IPS DF 6.9 (cell line): ENCODE measurements at places on chromosomes 12 and 14.

DNA sequence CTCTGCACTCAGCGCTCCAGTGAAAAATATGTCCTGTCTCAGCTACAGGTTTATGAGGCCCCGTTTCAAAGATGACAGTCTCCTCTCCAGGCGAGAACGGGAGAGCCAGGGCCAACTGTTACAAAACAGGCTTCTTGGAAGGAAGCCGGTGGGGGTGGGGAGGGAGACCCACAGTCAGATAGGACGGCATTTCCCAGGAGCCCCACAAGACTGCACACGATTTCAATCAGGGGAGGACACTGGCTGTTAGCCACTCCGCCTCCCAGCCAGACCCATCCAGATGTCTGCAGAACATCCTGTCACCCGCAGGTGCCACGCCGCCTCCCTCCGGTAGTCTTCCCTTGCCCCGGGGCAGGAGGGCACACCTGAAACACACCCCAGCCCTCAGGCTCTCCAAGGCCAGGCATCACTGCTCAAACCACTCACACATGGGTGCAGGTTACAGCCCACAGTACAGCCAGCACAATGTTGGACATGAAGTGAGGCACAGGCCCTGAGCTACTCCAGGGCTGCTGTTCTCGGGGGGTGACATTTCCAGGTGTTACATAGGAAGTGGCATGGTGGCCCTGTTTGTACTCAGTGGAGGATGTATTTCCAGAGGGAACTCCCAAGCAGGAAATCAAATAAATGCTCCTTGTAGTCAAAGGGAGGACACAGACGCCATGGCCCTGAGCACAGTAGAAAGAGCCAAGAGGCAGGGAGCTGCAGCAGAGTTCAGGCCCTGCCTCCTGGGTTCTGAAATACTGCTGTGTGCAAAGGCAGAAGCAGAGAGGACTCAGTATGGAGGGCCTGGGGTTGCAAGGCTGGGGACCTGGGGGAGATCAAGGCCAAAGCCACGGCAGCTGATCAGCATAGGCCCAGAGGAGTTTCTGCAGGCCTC, 138.1 kb downstream of the BCL11B start:
- no peak for DNase-seq

DNA sequence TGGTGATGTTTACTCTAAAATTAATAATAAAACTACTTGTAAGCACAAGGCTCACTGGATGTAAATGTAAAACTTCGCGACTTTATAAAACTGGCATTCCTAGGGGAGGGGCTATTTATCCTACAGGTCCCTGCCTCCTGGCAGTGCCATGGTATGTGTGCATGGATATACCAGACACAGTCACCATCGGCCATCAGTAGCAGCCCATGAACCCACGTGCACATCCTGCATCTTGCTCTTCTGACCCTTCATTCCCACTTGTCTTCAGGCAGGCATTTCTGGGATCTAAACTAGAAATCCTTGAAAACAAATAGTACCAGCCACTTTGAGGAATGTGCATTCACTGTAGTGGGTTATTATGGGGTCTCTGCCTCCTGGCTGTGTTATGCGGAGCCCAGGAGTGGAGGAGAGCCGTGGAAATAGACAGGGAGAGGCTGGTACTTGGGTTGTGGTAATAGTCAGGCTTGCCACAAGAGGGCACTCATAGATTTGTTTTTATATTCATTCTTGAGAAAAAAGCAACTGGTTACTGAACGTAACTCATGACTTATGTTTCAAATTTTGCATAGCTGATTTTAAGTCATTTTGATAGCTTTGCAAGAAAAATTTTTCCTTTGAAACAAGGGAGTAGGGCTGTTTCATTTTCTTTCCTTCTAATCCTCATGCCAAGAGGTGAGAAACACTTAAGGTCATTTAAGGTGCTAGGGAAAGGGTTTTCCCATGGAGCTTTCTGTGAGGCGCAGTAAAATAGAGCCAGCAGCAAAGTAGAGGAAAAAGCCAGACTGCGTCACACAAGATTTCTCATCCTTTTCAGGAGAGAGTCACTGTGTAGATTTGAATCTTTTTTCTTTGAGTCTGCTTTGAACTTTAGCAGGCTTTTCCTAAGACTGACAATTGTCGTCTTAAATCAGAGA, 17.4 kb upstream of the GALNT16 start:
- DNase-seq = no peak

DNA sequence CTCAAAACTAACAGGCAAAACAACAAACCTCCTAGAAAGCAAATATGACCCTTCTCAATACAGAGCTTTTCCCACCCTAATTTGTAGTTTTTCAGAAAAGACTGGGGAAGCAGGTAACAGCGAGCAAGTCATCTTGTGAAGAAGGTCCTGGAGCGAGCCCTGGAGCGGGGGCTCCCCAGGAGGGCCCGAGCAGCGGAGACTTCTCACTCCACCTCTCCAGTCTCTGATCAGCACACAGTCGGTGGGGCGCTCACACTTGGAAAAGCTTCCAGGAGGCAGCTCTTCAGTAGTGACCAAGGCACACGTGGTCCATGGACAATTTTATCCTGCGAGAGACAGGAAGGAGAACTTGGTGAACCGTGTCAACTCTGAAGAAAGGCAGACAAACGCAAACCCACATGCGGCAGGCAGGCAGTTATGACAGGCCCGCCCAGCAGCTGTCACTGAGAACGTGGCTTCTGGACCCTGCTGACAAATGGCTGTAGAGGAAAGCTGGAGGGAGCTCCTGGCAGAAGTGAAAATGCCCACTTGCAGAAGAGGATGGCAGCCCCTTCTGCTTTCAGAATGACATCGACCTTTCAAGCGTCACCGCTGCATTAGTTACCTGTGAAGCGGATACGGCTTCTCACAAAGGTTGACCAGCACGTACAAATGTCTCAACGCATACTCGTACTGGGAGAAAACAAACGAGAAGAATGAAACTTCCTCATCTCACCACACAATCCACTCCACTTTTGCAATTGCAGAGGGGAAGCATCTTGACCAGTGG, 44.2 kb downstream of the LGMN start:
- no peak for DNase-seq

- no peak for DNase-seq
Measured at GRCh38 chr14:53237488-53237887, 84.4 kb upstream of the DDHD1 start.

GRCh38 chr14:62209287-62209899, 447.2 kb downstream of the SNAPC1 start:
- no peak for DNase-seq

DNA sequence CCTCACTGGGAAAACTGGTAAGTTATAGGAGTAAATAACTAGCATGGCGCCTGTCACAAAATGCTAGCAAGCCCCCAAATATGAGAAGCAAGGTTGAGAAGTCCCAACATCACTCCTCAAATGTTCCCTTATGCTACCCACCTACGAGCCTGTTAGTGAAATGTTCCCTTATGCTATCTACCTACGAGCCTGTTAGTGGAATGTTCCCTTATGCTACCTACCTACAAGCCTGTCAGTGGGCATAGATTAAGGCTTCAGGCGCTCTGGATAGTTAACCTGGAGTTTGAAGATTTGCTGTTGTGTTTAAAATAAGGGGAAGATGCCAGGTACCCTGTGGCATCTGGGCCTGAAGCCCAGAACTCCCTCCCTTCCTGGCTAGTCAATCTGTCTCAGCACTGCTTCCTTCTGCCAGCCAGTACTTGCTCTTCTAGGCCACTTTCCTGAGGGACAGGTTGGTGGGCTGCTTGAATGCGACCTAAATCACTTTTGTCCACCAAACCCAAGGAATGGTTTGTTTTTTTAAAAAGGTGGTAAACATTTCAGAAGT, 67.1 kb upstream of the SINHCAF start:
- DNase-seq = no peak

DNA sequence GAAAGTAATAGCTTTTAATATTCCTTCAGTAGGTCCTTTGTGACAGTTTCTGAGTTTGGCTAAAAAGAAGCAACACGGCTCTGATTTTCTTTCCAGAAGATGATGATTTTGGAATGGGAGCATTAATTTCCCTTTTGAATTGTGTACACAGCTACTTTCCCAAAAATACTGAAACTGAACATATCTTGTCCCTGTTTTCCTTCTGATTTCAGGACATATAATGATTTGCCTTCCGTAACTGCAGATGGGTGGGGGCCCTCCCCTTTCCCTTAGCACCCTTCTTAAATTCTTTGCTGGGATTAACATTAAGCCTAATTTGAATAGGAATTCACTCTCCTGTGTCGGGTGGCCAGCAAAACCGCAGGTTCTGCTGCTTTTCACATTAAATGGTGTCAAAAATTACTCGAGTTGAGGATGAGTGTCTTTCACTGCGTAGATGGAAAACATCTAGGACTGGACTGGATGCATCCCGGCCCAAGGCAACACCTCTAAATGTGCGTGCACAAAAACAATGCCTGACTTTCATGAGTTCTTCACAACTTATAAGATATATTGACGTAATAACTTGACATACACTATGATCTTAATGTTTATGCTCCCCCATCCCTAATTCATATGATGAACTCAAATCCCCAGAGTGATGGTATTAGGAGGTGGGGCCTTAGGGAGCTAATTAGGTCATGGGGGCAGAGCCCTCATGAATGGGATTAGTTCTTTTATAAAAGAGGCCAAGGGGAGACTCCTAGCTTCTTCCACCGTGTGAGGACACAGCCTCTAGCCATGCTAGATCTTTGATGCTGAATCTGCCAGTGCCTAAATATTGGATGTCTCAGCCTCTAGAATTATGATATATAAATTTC, 158.1 kb downstream of the AEBP2 start:
- no peak for DNase-seq

GRCh38 chr14:22423958-22424357, 165.1 kb downstream of the DAD1 start:
- DNase-seq = no peak

DNA sequence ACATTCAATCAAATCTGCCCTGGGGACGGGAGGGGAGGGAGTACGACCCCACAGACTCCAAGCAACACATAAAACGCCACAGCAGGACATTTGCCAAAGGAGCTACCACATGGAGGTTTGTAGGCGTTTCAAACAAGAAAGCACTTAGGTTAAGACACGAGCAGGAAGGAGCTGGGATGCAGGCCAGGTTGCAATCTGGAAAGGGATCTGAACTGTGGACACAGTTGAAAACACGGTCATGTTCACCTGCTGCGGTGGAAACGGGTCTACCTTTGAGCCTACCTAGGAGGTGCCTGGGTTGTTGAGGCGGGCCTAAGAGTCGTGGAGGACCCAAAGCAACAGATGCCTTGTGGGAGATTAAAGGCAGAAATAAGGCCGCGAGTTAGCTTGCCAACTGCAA, 18.4 kb downstream of the PRKAB1 start:
- DNase-seq = no peak

DNA sequence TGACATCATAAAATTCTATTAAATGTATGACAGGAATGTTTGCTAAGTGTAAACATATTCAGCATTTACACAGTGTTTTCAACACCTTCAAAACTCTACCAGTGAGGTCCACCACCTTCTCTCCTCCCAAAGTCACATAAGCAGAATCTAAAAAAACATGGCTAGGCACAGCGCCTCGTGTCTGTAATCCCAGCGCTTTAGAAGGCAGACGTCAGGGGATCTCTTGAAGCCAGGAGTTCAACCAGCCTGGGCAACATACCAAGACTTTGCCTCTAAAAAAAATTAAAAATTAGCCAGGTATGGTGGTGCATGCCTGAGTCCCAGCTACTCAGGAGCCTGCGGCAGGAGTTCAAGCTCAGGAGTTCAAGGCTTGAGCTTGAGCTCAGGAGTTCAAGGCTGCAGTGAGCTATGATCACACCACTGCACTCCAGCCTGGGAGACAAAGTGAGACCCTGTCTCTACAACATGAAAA, 30.0 kb downstream of the NUMB start:
- DNase-seq = no peak

GRCh38 chr14:100115726-100116125, 43.7 kb downstream of the DEGS2 start:
- DNase-seq = no peak

DNA sequence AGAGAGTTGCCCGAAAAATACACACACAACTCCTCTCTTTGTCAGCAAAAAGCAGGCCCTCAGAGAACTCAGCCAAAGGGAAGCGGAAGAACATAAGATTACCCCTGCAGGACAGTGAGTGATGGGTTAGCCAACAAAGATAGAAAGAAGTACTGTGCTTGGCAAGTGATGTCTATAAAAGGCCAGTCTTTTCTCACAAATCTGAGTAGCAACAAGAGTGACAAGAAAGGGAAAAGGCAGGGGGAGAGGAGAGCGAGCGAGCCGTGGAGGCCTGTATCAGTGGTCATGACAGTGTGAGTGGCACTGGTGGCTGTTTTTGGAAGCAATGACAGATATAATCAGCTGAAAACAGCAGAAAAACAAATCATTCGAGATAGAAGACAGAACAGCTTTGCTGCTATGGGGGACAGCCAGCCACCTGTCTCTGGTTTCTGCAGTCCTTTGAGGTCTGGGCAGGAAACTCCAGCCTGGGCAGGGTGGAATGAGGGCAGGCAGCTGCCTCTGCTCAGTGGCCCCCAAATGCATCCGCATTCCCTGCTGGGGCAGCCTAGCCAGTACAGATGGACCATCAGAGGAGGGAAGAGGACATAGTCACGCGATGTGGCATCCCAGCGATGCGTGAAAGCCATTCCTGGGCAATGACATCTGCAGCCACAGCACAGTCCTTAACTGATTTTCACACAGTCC, 74.7 kb downstream of the TRIM9 start:
- DNase-seq = no peak

DNA sequence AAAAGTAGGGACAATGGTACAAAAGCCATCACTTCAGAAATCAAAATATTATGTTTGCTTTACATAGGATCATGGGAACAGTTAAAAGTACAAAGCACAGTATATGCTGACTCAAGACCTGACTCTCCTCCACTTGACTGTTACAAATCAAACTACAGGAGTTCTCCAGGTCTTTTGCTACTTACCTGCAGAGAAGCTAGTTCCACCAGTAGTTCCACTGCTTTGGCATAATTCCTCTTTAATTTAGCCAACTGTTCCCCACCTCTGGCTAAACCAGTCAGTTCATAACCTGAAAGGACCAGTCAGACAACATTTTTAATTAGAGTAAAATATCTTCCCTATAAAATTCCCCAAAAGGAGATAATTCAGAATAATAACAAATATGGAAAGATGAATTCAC, 14.0 kb downstream of the ATP6V1D start:
- DNase-seq = no peak

- no peak for DNase-seq
Measured at GRCh38 chr12:19434538-19434937, 4.8 kb upstream of the AEBP2 start.

GRCh38 chr12:45623221-45623620, 106.3 kb upstream of the ARID2 start:
- DNase-seq = no peak

GRCh38 chr12:43238281-43238680, 313.7 kb downstream of the ADAMTS20 start:
- DNase-seq = no peak

- no peak for DNase-seq
Measured at GRCh38 chr12:132602572-132603239, 7.7 kb downstream of the LRCOL1 start.

GRCh38 chr14:52798826-52799225, 7.4 kb upstream of the GNPNAT1 start:
- DNase-seq = no peak

DNA sequence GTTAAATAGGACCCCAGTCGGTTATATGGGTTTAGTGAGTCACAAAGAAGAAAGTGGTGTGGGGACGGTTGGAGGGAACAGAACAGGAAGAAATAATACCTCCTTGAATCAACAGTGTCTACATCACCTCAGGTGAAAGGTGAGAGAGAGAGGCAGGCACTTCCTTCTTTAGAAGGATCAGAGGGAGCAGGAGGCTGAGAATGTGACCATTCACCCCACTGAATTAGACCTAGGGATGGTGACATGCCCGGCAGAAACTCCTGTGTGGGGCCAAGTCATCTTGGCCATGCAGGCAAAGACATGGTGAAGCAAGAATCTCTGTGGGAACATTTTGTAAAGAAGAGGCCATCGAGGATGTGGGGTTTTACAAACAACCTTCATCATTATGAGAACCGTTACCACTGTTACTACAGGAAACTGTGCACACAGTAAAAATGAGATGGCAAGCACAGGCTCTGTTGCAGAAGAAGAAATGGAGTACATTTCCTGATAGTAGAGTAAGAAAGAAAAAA, 1196.9 kb downstream of the VRK1 start:
- no peak for DNase-seq
